Lung (tissue), 17 donors: ENCODE measurements at places on chromosomes 12 and 14. TPM values are rescaled to one million over a fixed set of nuclear protein-coding genes. Genes with fewer than 3 reads are reported as not detected.

Gene TAS2R19
- total RNA-seq: 25.0 TPM

Gene HOXC12
- total RNA-seq: not detected

Gene METTL3
- 40.9 TPM for total RNA-seq

Gene BEST3
- 0.52 TPM for total RNA-seq

Gene RFX4
- not detected for total RNA-seq

Gene PLEKHG7
- total RNA-seq: 6.1 TPM

Gene MMP14
- total RNA-seq: 121 TPM

Gene SSPN
- total RNA-seq: 10.9 TPM

Gene RDH12
- total RNA-seq: not detected

Gene BMAL2
- 1.6 TPM for total RNA-seq

Gene LTB4R
- 14.8 TPM for total RNA-seq

Gene DACT1
- 4.5 TPM for total RNA-seq

Gene LRCOL1
- total RNA-seq: 1.8 TPM

Gene SMOC1
- 1.9 TPM for total RNA-seq

Gene SLC8A3
- total RNA-seq: 3.7 TPM

Gene AMN
- 0.94 TPM for total RNA-seq

Gene PABPN1
- total RNA-seq: 66.0 TPM

Gene HOXC5
- 0.26 TPM for total RNA-seq

Gene CNTN1
- total RNA-seq: 1.8 TPM

Gene NUMB
- total RNA-seq: 94.8 TPM

Gene CDKL1
- total RNA-seq: 26.6 TPM

Gene OVCH1
- not detected for total RNA-seq

Gene CIT
- total RNA-seq: 29.3 TPM

Gene IFNG-AS1
- total RNA-seq: 0.31 TPM

Gene ACTN1
- 168 TPM for total RNA-seq

Gene TIMM9
- total RNA-seq: 18.7 TPM

Gene RND1
- total RNA-seq: 5.3 TPM

Gene KRT73
- not detected for total RNA-seq

Gene ADAM20
- total RNA-seq: 0.86 TPM

Gene NKX2-1
- 185 TPM for total RNA-seq

Gene KRT6C
- not detected for total RNA-seq

Gene MARS1
- total RNA-seq: 213 TPM

Gene KRT75
- total RNA-seq: not detected

Gene ZDHHC22
- not detected for total RNA-seq

Gene REC8
- 48.1 TPM for total RNA-seq

Gene PPFIA2
- total RNA-seq: 1.5 TPM

Gene GLS2
- 4.8 TPM for total RNA-seq

Gene TSPAN9
- 40.1 TPM for total RNA-seq

Gene MAP3K9
- total RNA-seq: 14.0 TPM

Gene HOXC4
- total RNA-seq: 0.71 TPM

Gene SLC38A6
- total RNA-seq: 21.8 TPM

Gene IL26
- total RNA-seq: not detected

Gene KRT6A
- 0.65 TPM for total RNA-seq

Gene CD4
- total RNA-seq: 60.6 TPM

Gene DDX51
- total RNA-seq: 15.0 TPM

Gene YY1
- total RNA-seq: 42.1 TPM
